ENCODE measurements at places on chromosomes 2 and 18.

DNA sequence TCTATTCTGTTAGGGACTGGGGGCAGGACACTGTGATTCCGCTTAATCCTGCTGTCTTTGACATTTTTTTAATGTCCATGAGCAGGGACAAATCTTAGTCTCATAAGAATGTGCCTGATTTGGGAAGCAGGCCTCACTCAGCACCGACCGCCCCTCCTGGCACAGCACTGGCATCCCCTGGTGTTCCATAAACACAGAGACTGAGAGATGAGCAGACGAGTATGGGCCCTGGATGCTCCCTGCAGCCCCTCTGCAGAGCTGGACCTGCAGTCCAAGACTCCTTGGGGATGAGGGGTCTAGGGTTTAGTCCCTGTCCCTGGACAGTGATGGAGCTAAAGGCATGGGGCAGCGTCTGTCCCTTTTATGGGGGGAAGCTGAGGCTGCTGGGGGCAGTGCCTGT lies 81.6 kb downstream of the NDUFA10 start:
- no peak for DNase-seq

- DNase-seq: no peak
These were observed 202.4 kb upstream of the AGAP1 start for GRCh38 chr2:235291461-235291860.

- no peak for DNase-seq
These were observed 35.5 kb downstream of the DOCK10 start for GRCh38 chr2:225006730-225007129.

GRCh38 chr2:103167599-103167998 lies 405.8 kb downstream of the TMEM182 start:
- DNase-seq: no peak

DNA sequence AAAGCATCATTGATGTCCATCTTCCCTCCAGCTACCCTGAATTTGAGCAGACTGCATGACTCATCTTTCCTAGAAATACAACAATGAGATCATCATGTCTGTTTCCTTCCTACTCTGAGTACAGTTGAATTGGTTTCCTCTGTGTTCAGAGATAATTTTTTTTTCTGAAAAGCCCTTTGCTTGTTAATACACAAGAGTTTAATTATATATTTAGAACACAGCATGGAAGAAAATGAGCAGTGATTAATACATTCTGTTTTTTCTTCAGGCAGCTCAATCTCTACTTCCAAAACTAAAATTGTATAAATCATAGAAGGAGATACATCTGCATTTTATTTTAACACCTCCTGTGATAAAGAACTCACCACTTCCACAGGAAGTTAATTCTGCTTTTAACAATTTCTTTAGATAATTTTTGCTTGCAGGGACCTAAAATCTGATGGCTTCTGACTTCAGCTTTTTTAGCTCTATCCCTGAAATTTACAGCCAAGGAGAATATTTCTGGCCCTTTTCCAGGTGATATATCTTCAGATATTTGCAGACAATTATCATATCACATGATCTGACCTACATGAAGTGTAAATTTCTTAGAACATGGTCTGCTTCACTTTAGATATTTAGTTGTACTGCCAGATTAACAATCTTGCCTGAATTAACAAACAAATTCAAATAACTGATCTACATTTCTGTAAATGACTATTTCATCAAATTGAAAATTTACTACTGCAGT lies 249.0 kb downstream of the TRIB2 start:
- no peak for DNase-seq

DNA sequence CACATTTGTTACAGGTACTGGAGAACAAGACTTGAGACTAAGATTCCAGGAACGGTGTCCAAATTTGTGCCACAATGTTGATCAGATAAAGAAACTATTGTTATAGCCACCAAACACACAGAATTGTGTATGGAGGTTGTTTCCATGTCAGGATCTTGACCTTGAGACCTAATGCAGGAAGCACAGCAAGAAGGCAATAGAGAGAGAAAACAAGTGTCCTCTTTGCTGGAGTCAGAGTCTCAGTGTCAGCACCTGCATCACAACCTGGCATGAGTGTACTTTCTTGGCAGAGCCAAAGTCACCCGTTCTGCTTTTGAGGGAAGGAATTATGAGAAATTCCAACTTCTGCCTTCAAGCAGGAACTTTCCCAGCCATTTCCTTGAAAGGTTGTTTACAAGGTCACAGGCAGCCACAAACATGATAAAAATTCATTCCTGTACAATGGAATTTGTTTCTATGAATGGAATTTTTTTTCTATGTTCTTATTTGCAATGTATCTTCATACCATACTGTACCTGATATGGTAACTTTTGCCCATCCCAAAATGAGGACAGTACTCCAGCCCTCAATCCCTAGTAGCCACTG lies 118.4 kb downstream of the PKP4 start:
- no peak for DNase-seq

- no peak for DNase-seq
These were observed 575.5 kb downstream of the RNF144A start for GRCh38 chr2:7492719-7493118.

DNA sequence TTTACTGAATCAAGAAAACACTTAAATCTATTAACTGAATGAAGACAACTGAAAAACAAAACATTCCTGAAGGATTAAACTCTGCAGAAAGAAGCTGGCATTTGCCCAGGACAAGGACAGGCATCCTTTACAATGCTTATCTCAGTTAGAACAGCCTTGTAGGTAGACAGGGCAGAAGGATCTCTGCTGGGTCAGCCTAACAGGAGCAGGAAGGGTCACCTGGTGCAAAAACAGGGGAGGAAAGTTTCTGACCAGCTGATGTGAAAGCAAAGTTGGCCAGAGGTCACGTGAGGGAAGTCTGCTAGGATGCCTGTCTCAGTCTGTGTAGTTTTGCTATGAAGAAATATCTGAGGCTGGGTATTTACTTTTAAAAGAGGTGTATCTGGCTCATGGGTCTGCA lies 348.6 kb downstream of the ANAPC1 start:
- DNase-seq: no peak

GRCh38 chr2:71578767-71579342 lies 125.5 kb downstream of the DYSF start:
- DNase-seq: no peak

DNA sequence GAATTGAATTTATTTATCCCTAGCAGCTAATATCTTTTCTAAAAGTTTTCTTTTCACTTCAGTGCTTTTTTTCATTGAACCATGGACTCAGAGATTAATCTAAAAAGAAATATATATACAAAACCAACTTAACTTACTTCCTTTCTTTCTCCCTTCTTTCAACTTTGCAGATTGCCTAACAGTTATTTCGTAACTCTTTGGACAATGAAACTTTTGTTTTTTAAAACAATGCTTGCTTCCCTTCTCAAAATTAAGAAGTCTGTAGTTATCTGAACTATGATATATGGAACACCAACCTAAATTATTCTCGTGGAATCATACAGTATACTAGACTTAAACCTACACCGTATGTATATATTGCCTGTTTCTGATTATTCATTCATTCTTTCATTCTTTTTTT lies 62.9 kb downstream of the MIB1 start:
- DNase-seq: peak; percentile 2

DNA sequence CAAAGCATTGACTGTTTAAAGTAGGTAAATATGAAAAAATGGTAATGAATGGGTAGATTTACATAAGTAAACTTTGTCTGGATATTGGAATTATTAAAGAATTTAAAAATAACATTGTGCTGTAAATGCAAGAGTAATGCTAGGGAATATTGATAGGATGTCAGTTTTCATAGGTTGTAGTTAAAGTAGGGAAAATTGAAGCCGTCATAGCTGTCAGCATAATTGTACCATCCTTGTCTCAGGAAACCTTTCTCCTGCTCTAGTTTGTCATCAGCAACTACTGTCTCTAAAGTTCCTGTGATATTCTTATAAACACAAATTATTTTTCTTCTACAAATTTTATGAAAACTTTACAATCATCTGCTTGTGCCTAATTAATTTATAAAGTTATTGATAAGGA lies 10.1 kb upstream of the SPAG16 start:
- no peak for DNase-seq

- no peak for DNase-seq
These were observed 121.6 kb downstream of the EHBP1 start for GRCh38 chr2:62826953-62827675.

GRCh38 chr2:28689771-28690170 lies 61.9 kb upstream of the PPP1CB start:
- DNase-seq: no peak

DNA sequence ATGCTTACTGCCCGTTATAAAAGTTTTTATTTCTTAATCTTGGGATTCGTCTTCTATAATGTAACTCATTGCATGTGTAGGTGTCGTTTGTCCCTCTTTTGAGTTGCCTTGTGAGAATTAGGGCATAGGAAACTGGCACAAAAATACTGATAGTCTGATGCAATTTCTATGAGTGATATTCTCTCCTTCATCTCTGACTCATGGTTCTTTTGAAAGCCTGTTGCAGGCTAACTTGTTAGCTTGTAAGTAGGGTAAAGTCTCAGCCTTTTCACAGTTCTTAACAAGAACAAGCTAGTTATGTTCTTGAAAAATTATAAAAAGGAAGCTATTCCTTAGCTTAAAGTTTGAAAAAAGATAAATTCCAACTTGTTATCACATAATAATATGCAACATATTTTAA lies 1085.4 kb upstream of the NRXN1 start:
- no peak for DNase-seq

DNA sequence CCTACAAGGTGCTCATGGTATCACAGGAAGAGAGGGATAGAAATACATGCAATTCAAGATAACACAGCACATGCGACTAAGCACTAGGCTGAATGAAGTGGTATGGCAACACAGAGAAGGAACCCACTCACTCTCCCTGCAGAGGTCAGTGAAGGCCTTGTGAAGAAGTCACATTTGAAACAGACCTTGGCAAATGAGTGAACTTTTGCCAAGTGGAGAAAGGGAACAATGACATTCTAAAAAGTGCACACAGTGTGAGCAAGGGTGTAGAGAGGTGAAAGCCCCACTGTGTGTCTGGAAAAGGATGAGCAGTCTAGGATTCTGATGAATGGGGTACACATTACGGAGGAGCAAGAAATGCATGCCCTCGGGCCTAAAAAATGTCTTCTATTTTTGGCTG lies 23.3 kb downstream of the KLF7 start:
- no peak for DNase-seq

GRCh38 chr18:3902676-3903075 lies 452.7 kb downstream of the TGIF1 start:
- no peak for DNase-seq

DNA sequence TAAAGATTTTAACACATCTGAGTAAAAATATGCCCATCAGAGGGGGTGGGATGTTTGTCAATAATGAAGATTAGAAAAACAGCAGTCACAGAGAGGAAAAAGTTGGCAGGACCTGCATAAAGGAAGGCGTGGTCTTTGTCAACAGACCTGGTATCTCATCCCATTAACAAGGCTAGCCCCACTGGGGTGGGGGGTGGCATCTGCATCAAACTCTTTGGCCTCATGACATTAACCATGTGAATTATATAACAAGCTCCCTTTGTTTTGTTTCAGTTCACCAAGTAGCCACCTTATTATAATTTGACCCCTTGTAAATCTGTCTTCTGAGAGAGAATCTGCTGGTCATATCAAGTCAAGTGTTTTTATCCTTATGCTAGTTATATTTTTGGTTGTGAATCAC lies 28.8 kb downstream of the NEMP2 start:
- no peak for DNase-seq

GRCh38 chr2:18063826-18064470 lies 185.5 kb downstream of the KCNS3 start:
- DNase-seq: no peak

DNA sequence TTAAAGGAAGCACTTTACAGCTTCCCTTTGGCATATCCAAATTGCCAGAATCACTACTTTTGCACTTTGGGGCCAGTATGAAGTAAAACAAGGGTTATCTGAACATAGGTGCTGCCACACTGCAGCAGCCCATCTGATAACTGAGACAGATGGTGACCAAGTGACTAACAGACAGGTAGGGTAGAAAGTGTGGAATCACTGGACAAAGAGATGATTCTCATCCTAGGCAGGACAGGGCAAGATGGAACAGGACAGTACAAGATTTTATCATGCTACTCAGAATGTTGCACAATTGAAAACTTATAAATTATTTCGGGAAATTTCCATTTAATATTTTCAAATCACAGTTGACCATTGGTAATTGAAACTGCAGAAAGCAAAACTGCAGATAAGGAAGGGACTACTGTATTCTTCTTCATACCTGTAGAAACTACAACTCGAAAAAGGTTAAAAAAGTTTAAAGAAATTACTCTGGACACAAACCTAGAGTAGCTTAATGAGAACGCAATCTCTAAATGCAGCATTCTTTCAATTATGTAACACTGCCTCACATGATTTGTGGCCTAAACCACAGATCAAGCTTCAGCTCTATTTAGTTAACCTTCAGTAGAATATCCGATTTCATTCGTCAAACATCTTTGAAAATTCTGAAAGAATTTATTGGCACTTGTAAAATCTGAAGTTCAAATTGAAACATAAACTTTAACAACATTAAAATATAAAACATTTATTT lies 31.4 kb downstream of the HEATR5B start:
- no peak for DNase-seq
